ENCODE measurements at places on chromosomes 16 and 17. TPM values are rescaled to one million over a fixed set of nuclear protein-coding genes. Genes with fewer than 3 reads are reported as not detected.

Gene ASGR1
- 3.7 TPM for total RNA-seq

Gene CDIPT
- 31.1 TPM for total RNA-seq

Gene SLC12A3
- not detected for total RNA-seq

DNA sequence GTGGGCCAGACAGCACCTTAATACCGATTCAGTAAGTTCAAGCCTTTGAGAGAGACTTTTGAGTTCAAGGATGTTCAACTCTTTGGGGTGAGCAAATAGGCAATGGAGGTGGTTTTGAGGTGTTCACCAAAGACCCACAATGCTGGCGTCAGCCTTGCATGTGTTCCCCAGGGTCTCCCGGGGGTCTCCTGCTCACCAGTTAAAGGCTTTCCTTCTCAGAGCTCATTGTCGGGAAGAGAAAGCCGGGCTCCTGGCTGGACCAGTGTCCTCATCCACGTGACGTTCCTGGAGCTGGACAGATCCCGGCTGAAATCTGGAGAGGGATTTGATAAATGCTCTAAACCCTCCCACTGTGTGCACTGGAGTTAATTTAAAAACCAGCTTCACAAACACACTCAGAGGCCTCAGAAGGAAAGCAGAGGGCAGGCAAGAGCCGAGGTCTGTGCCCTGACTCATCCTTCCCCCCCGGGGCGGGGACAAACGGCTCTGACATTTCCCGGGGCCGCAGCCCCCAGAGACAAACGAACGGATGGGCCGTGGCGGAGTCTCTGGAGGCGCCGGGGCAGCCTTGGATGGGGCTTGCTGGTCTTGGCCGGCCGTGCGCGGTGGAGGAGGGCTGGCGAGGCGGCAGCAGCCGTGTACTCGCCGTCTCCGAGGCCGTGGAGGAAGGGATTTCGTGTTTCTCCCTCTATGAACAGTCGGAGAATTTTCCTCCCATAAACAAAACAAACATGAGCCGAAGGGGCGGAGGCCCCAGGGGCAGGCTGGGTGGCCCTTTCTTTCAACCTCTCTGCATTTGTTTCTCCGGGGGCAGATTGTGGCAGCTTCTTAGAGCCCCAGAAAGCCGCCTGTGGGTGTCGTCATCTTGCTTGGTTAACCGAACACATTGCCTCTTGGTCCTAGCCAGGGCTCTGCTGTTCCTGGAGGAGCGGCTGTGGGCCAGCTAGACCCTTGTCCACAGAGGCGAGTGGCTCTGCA lies 94.2 kb downstream of the NTN1 start:
- peak; percentile 29 for DNase-seq

Gene OTOP2
- not detected for total RNA-seq

DNA sequence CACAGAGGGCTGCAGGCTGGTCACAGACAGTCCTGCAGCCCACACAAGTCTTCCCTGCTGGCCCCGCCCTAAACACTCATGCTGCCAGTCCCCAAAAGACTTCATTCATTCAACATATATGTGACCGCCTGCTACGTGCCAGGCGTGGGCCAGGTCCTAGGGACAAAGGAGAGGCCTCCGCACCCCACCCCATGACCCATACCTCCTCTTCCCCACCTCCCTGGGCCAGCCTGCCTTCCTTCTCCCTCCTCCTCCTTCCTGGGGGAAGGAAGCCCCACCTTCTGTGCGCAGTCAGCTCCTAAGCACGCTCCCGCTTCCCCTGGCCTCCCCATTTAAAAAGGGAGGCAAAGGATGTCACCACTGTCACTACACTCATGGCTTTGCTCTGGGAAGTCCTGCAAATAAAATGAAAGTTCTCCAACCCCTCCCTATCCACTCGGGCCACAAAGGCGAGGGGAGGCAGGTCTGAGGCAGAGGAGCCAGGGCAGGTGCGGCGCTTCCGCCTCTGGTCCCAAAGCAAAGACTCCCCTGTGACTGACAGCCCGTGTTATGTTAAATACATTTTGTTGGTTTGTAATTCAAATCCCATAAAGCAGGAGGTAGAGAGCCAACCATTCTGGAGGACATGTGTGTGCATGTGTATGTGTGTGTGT lies 9.0 kb downstream of the DNAAF8 start:
- no peak for DNase-seq

Gene UTS2R
- total RNA-seq: 0.20 TPM

DNA sequence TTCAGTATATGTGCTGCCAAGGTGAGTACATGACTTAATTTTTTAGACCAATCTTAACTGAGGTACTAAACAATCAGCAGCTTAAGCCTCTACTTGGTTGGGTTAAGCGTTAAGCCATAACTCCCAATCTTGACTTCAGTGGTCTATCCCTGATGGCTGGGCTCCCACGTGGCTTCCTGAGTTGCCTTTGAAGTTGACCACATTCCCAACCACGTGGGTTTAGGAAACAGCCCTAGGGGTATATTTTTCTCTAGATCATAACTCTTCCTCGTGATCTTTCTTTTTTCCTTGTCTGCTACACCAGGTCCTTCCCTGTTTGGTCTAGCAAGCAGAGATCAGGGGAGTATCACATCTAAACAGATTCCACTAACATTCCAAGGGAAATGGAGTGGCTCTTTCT lies 20.1 kb upstream of the PIRT start:
- no peak for DNase-seq

DNA sequence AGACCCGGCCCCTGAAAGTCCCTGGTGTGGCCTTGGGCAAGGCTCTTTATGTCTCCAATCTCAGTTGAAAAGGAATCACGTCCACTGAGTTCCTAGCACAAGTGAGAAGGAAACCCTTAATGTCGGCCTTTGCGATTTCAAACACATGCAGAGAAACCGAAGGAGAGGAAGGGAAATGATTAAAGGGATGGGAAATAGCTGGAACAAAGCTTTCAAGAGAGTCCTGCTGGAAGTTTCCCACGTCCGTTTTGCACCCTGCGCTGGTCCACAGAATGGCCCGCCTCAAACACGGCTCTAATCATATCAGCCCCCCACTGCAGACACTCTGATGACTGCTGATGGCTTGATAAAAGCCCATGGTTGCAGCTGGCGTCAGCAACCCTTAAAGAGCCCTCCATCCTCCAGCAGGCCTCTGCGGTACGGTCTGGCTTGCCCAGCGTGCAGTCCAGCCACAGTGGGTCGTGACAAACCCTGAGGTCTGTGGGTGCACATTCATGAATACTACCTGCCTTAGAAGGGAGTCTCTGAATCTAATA lies 765.5 kb upstream of the EEF2KMT start:
- no peak for DNase-seq

- DNase-seq: no peak
These were observed 212.6 kb downstream of the ABCC12 start for GRCh38 chr16:47943235-47943634.

DNA sequence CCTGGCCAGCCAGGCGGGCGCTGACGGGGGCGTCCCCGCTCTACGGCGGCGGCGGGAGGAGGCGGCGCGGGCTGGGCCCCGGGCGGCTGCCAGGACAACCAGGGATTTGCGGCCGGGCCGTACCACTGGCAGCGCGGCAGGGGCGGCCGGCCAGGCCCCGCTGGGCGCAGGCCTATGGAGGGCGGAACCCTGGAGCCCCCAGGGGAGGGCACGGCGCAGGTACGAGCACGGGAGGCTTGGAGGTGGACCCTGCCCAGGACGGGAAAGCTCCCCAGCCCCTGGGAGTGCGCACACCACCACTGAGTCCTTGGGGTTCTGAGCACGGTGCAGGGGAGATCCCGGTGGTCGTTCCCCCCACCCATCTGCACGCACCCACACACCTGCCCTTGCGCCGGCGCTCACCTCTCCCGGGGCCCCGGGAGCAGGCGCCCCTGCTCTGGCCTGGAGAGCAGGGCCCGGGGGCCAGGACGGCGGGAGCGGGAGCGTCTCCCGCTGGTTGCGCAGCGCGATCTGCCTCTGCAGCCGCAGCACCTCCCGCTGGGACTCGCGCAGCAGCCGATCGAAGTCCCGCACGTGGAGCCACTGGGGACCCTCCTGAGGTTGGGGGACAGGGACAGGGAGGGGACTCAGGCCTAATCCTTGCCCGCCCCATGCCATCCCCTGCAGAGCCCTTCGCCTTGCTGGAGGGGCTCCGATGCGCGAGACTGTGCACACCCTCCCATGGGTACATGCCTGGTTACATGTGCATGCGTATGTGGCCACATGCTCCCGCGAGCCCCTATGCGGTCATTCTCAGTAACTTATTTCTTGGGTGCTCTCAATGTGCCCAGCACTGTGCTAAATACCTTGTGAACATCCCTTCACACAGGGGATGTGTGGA lies 3.9 kb downstream of the TSPOAP1 start:
- DNase-seq: no peak

Gene KRTAP9-8
- 8.5 TPM for total RNA-seq

GRCh38 chr17:83055911-83056582 lies 23.4 kb upstream of the METRNL start:
- no peak for DNase-seq

DNA sequence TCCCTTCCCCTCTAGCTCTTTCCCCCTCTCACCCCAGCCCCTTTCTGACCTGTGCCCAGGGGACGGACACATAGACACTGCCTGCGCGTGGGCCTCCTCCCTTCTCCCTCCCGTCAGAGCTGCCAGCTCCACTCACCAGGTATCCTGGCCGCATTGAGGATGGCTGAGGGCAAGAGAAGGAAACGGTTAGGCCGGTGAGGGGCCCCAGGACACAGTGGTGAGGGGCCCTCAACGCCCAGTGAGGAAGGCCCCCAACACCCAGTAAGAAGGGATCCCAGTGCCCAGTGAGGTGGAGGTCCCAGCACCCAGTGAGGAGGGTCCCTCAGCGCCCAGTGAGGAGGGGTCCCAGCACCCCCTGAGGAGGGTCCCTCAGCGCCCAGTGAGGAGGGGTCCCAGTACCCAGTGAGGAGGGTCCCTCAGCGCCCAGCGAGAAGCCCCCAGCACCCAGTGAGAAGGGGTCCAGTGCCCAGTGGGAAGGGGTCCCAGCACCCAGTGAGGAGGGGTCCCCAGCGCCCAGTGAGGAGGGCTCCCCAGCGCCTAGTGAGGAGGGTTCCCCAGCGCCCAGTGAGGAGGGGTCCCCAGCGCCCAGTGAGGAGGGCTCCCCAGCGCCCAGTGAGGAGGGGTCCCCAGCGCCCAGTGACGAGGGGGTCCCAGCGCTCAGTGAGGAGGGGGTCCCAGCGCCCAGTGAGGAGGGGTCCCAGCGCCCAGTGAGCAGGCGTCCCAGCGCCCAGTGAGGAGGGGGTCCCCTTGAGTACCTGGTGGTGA lies 1.1 kb downstream of the PRSS22 start:
- no peak for DNase-seq

DNA sequence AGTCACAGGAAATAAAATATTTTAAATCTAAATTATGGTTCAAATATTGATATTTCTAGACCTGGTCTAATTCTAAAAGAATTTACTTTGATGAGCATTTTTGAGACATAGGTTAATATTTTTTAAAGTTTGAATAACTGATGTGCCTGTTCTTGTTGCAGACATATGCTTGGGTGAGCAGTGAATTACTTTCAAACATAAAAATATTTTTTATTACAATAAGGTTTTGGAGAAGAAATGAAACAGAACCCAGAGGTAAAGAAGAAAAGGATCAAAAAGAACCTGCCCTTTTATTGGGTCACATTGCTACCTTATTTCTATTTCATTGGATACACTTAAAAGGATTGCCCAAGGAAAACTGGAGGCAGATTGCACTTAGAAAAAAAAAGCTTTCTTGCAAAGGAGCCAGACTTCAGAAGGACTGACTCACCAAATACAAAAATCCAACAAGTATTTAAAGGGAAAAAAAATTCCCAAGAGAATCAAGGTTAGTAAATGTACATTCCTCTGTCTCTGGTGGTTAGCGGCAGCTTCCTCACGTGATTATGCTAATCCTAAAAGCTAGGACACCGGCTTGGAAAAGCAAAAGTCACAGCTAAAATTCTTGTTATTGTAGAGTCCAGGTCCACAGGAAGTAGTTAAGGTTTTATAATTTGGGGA lies 18.5 kb downstream of the ENPP7 start:
- no peak for DNase-seq

Gene OR3A2
- total RNA-seq: 0.30 TPM

GRCh38 chr16:60123392-60124023 lies 1389.4 kb upstream of the GOT2 start:
- peak; percentile 20 for DNase-seq

DNA sequence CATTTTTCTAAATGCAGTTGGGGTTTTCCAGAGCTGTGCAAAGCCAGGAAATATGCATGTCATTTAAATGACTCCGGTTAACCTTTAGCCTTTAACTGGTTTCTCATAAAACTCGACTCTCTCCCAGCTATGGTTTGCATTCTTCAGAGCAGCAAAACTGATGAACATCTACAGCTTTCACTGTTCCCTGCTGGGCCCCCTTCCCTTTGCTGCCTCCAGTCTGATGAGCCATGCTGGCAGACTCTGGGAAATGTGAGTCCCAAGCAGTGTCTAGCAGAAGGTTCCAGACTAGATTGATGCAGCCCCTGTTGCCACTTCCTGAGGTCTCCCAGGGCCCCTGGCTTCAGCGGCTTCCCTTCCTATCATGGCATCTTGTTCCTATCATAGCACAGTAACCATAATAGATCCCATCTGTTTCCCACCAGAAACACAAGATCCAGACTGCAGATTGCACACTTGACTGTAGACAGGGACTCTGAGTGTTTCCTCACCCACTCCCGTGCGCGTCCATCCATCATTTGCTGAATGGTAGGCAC lies 135.4 kb downstream of the CLEC16A start:
- peak; percentile 68 for DNase-seq

DNA sequence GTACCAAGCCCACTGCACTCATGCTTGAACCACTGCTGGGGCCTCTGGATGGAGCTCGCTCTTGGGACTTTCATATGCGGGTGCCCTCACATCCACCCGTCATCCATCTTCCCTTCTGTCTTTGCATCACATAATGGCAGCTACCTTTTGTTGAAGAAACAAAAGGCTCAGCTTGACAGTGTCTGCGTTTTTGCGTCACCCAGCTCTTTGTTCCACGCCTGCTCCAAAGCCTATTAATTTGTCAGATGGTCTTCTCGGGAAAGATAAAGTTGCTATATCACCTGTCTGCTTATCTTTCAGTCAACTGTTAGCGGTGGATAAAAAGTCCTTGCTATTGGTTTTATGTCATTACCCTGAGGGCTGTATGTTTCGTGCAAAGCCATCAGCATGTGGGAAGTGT lies 18.1 kb upstream of the BCO1 start:
- no peak for DNase-seq

DNA sequence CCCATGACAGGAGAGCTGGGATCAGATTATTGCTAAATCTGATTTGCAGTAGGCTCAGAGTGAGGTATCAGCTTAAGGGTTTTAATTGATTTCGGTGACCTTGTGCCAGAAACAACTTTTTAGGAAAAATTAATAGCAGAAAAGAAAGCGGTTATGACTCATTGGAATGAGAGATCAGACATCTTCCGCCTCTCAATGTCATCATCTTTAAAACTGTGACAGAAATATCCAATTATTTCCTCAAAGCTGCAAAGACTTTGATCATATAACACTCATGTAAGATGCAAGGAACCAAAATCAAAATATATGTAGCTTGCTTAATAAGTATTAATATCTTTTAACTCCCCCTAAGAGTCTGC lies 190.1 kb upstream of the FOXF1 start:
- DNase-seq: no peak

GRCh38 chr17:64978138-64978537 lies 58.9 kb upstream of the LRRC37A3 start:
- DNase-seq: no peak

DNA sequence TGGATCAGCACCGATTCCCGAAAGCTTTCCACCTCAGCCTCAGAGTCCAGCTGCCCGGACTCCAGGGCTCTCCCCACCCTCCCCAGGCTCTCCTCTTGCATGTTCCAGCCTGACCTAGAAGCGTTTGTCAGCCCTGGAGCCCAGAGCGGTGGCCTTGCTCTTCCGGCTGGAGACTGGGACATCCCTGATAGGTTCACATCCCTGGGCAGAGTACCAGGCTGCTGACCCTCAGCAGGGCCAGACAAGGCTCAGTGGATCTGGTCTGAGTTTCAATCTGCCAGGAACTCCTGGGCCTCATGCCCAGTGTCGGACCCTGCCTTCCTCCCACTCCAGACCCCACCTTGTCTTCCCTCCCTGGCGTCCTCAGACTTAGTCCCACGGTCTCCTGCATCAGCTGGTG lies 15.0 kb downstream of the CD300LG start:
- no peak for DNase-seq

Gene ITGB4
- total RNA-seq: 31.4 TPM
